ENCODE measurements at places on chromosomes 6 and 20.

DNA sequence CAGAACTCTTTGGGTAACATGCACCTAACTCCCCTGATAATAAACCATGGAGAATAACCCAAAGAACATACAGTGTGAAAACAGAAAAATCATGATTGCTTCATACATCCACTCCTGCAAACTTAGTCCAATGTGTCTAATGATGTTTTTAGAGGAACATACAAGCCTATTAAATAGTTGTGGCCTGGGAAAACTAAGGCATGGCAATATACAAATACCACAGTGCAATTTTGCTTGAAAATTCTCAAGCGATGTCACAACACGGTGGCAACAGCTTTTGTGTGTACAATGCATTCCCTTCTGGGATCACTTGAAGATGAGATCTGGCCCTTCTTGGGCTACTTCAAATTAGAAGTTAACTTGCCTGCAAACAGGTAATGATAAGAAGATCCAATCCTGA is 16.7 kb downstream of the MAP3K5 start:
- H3K4me1 ChIP-seq: no peaks in the 10 kb centered on the region
- H3K4me3 ChIP-seq: no peak overlapping the region
- no peaks in the 10 kb centered on the region for H3K27me3 ChIP-seq
- DNase-seq: no peak

GRCh38 chr6:30881392-30882203 is 2.7 kb upstream of the DDR1 start:
- peak overlapping the region; percentile 94 for H3K27ac ChIP-seq
- H3K4me3 ChIP-seq: peak overlapping the region; percentile 68
- peak; percentile 80 for DNase-seq

DNA sequence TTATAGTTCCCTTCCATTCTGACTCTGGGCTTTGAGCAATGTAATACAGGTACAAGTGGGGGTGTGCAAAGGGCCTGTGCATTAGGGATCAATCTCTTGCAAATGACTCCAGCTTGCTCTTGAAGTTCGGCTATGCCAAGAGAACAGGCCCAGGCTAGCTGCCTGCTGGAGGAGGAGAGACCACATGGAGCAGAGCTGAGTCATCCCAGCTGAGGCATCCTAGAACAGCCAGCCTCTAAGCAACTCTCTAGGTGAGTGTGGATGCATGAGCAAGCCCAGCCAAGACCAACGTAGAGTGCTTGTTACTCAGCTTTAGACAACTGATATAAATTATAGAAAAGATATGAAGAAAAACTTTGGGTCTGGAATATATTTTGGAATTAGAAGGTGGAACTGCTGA is 47.6 kb upstream of the RBM24 start:
- no peaks in the 10 kb centered on the region for H3K27me3 ChIP-seq
- no peak for DNase-seq
- H3K36me3 ChIP-seq: no peaks in the 10 kb centered on the region
- H3K4me1 ChIP-seq: no peaks in the 10 kb centered on the region
- H3K27ac ChIP-seq: no peak overlapping the region

GRCh38 chr6:6006428-6007365 is at the start of gene NRN1:
Gene NRN1 (minus strand): TSS chr6:6006925. CDS start chr6:6006749, 176 bp downstream.
- H3K27me3 ChIP-seq: no peaks in the 10 kb centered on the region
- H3K36me3 ChIP-seq: peaks cover 4% of the 10 kb centered on the region

DNA sequence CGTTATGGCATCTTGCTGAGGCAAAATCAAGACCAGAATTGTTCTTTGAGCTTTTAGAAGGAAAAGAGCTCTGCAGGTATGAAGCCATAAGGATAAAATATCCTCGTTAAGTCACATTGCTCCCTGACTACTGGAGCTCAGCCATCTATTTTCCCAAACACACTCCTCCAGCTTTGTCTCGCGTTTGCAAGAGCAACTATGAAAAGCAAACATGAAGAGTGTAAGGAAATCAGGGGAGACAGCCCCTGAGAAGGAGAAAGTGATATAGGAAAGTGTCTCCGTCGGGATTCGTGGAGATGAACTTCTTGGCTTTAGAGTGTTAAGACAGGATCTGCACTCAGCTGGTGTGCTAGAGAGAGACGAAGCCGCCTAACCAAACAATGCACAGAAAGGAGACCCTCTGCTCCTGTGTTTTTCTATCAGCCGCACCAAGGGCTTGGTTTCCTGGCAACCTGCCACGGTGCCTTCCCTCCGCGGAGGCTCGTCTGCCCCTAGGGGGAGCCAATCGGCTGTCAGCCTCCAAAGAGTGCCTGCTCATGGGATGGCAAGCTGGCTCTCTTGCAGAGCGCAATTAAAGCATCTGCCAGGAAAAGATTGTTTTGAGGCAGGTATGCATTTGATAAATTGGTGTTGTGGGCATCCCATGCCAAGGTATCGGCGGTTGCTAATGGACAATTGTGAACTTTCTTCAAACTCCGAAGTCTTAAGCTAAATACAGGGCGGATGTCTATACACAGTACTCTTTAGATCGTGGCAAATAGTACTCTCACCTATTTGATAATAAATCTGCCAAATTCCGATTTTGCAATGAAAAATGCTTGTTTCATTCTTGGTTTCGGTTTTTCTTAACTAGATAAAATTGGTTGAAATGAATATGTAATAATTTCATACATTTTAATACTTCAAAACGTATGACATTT is 603.2 kb downstream of the RNF144B start:
- H3K4me1 ChIP-seq: no peaks in the 10 kb centered on the region
- DNase-seq: peak; percentile 71
- no peak overlapping the region for H3K27ac ChIP-seq
- H3K4me3 ChIP-seq: no peak overlapping the region

DNA sequence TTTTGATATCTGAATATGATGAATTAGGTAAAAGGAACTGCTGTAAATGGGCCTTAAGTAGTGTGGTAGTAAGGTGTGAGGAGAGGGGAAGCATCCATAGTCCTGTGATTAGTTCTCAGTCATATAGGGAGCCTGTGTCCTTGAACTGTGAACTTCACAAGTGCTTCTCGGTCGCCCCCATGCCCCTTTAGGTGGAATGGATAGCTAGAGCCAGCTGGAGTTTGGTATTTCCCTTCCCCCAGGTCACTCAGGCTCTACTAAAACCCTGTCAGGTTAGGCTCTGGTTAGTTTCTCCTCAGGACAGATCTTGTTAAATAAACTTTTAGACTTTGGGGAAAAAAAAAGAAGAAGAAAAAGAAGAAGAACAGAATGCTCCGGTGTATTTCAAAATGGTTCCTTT is 82.0 kb downstream of the PPP1R14C start:
- H3K36me3 ChIP-seq: no peaks in the 10 kb centered on the region
- H3K4me3 ChIP-seq: no peak overlapping the region
- no peaks in the 10 kb centered on the region for H3K4me1 ChIP-seq
- H3K27me3 ChIP-seq: no peaks in the 10 kb centered on the region
- no peak for DNase-seq

DNA sequence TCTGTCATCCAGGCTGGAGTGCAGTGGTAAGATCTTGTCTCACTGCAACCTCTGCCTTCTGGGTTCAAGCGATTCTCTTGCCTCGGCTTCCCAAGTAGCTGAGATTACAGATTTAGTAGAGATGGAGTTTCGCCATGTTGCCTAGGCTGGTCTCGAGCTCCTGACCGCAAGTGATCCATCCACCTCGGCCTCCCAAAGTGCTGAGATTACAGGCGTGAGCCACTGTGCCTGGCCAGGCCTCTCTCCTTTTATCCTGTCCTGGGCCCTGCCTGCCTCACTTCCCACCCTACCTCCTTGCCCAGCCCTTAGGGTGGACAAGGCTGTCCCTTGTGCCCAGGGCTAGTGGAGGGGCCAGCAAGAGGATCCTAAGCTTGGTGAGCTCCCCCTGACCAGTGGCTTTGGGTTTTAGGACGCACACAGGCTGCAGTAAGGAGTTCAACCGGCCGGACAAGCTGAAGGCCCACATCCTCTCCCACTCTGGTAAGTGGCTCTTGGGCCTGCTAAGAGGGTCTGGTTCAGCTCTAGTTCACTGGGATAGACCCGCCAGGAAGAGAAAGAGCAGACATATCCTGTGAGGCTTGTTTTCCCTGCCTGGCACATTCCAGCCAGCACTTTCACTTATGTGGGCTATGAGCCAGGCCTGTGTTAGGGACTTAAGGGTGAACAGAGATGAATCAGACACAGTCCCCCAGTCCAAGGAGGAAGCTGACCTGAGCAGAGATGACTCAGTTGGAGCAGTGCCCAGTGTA is 21.9 kb upstream of the CHMP4B start:
- no peaks in the 10 kb centered on the region for H3K36me3 ChIP-seq
- H3K27ac ChIP-seq: no peak overlapping the region
- H3K27me3 ChIP-seq: no peaks in the 10 kb centered on the region
- DNase-seq: peak; percentile 51
- peaks cover 6% of the 10 kb centered on the region for H3K4me1 ChIP-seq
- no peak overlapping the region for H3K4me3 ChIP-seq

GRCh38 chr6:25035174-25035511 is 99.4 kb upstream of the RIPOR2 start:
- H3K27ac ChIP-seq: no peak overlapping the region
- no peak for DNase-seq
- H3K4me1 ChIP-seq: no peaks in the 10 kb centered on the region

- DNase-seq: no peak
- no peak overlapping the region for H3K4me3 ChIP-seq
- no peaks in the 10 kb centered on the region for H3K4me1 ChIP-seq
- H3K27ac ChIP-seq: no peak overlapping the region
- H3K36me3 ChIP-seq: no peaks in the 10 kb centered on the region
Measured at GRCh38 chr6:13339863-13340630, 11.7 kb upstream of the TBC1D7 start.

- no peaks in the 10 kb centered on the region for H3K27me3 ChIP-seq
- no peak for DNase-seq
- H3K36me3 ChIP-seq: peaks cover 52% of the 10 kb centered on the region
- H3K4me1 ChIP-seq: peaks cover 6% of the 10 kb centered on the region
- H3K27ac ChIP-seq: no peak overlapping the region
Measured at GRCh38 chr6:135033238-135033637, 21.4 kb downstream of the HBS1L start.

DNA sequence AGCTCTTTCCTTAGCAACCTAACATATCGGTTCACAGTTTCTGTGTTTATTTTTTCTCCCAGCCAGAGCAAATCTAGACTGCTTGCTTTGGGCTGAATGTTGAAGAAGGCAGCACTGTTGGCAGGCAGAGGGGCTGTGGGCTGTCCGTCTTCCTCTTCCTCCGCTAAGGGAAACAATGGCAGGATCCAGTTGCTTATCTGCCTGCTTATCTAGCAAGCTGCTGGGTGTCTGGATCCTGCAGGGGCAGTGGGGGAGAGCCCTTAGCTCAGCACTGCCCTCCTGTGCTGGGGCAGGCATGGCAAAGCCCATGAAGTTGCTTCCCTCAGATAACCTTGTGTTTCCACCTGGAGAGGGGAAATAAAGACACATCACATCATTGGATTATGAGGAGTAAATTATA is 92.7 kb upstream of the CD93 start:
- H3K4me3 ChIP-seq: no peak overlapping the region
- H3K36me3 ChIP-seq: no peaks in the 10 kb centered on the region
- no peaks in the 10 kb centered on the region for H3K27me3 ChIP-seq
- no peak overlapping the region for H3K27ac ChIP-seq
- peak; percentile 35 for DNase-seq

DNA sequence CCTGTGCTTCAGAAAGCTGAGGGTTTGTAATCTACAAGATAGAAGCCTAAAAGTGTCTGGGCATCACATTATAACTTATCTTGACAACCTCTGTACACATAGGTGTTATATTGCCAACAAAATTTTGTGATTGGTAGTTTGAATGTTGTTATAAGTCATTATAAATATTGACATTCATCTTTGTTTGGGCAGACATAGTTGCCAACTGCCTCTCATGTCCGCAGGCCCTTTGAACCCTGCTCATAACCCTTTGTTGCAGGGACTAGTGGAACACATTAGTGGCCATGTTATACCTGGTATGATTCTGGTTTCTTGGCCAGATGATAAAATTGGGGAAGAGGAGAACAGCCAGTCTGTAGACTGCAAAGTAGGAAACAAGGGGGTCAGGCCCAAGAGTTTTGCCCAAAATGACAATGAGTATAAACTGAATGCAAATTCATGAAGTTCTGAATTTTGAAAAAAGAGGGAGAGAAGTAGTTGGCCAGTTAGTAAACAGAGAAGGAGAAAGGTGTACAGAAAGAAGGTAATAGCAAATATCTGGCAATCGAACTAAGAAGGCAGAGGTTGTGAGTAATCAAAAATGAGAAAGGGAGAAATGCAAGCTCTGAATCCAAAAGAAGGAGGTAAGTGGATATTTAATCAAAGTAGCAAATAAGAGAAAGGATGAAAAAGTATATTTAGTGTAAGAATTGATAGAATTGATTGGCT is 21.6 kb upstream of the LMBRD1 start:
- no peak for DNase-seq
- H3K4me1 ChIP-seq: no peaks in the 10 kb centered on the region
- H3K4me3 ChIP-seq: no peak overlapping the region

DNA sequence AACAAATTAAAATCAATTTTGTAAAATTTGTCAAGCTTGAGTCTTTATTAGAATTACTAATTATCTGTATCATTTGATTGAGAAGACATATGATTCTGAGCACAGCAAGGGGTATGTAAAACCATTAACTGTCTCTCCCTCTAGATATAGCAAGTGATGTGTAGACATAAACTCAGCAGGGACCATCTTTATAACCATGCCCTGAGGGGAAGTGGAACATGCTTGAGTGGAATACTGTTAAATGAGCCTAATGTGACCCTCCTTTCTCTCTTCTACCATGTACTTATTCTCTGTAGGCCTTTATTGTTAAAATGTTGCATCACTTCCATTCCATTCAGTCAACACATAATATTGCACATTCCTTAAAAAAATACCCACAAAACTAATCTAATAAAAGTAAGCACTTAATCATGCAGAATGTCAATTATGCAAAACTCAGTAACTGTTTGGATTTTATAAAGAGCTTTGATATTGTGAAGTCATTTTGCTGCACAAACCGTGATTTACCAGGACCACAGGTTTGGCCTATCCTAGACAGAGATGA is 896.6 kb upstream of the MANEA start:
- H3K27me3 ChIP-seq: no peaks in the 10 kb centered on the region
- no peaks in the 10 kb centered on the region for H3K36me3 ChIP-seq
- H3K4me3 ChIP-seq: no peak overlapping the region
- no peaks in the 10 kb centered on the region for H3K4me1 ChIP-seq
- no peak for DNase-seq

GRCh38 chr6:126170978-126171382 is 168.9 kb upstream of the CENPW start:
- no peaks in the 10 kb centered on the region for H3K27me3 ChIP-seq
- no peaks in the 10 kb centered on the region for H3K36me3 ChIP-seq
- H3K27ac ChIP-seq: no peak overlapping the region
- peak; percentile 46 for DNase-seq
- H3K4me3 ChIP-seq: no peak overlapping the region

- H3K27me3 ChIP-seq: peaks cover 8% of the 10 kb centered on the region
- H3K36me3 ChIP-seq: no peaks in the 10 kb centered on the region
- no peak overlapping the region for H3K27ac ChIP-seq
- peak overlapping the region; percentile 44 for H3K4me3 ChIP-seq
Measured at GRCh38 chr6:35719830-35720733, 16.8 kb upstream of the ARMC12 start.

GRCh38 chr6:69974193-69974592 is 107.8 kb downstream of the COL19A1 start:
- no peak overlapping the region for H3K27ac ChIP-seq
- H3K27me3 ChIP-seq: no peaks in the 10 kb centered on the region

- H3K4me3 ChIP-seq: no peak overlapping the region
- peaks cover 9% of the 10 kb centered on the region for H3K27me3 ChIP-seq
- no peaks in the 10 kb centered on the region for H3K36me3 ChIP-seq
- no peak overlapping the region for H3K27ac ChIP-seq
- peaks cover 35% of the 10 kb centered on the region for H3K4me1 ChIP-seq
Measured at GRCh38 chr20:48195121-48195870, 410.0 kb upstream of the SULF2 start.

All from SJCRH30 (cell line).